ENCODE measurements at places on chromosomes 12 and 14.

GRCh38 chr12:5022465-5023061 is 21.1 kb upstream of the KCNA5 start:
- no peak for DNase-seq

DNA sequence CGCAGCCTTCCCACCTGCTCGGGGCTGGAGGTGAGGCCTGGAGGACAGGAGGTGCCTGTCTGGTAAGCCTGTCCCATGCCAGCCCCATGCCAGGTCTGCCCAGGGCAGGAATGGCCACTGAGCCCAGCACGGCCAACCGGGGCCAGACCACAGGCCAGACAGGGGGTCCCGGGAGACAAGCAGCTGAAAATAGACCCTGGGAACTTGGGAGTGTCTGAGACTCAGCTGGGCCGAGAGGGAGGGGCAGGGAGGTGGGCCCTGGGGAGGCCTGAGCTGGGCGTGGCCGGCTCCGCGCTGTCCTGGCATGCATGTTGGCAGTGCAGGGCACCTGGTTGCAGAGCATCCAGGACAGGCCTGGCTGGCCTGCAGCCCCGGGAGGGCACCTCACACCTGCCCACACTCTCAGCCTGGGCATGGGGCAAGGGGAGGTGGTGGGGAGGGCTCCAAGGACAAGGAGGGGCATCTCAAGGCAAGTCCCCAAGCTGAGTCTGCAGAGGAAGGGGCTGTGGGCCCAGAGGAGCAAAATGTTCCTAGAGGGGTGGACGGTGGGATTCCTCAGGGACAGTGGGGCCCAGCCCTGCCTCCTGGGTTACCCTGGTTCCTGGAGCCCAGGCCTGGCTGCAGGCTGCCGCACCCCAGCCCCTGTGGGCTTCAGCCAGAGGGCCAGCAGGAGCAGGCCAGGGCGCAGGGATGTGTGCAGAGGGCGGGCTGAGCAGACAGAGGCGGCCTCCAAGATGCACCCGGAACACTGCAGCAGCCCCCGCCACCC is 3.2 kb upstream of the CRIP1 start:
- no peak for DNase-seq

- DNase-seq, result no peak
Observed at GRCh38 chr14:77306416-77306815, 14.3 kb downstream of the POMT2 start.

GRCh38 chr12:22624870-22625761 is at the start of gene ETNK1:
Gene ETNK1, plus strand, starts transcription at chr12:22625171. Its CDS starts 260 bp downstream, at chr12:22625431.
- DNase-seq, result peak; percentile 81

DNA sequence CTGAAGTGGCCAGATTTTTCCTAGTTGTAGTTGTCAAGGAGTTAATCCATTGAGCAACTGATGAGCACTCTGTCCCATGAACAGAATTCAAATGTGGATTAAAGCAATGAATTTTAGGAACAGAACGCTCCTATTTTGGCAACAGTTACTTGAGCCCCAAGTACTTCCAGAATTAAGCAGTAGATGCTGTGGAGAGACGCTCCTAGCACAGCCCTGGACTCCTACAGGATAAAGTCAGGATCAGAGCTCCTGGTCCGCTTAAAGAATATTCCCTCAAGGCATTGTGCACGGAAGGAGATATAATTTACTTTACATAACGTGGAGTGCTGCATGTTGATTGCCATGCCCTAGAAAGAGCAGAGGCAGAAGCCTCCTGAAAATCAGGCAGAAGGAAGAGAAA is 53.4 kb downstream of the FLRT2 start:
- DNase-seq, result no peak

- no peak for DNase-seq
Observed at GRCh38 chr12:118746176-118746575, 235.2 kb upstream of the SRRM4 start.

- DNase-seq, result no peak
Observed at GRCh38 chr14:103131580-103131979, 8.3 kb downstream of the TNFAIP2 start.

GRCh38 chr14:67186789-67187584 is 2.3 kb upstream of the GARIN2 start:
- DNase-seq, result no peak

- no peak for DNase-seq
Observed at GRCh38 chr14:61113561-61114225, 132.6 kb downstream of the SLC38A6 start.
